ENCODE measurements at places on chromosomes 12 and 14.

GRCh38 chr12:2691006-2691344 is 103.8 kb upstream of the FKBP4 start:
- peak overlapping the region; percentile 62 for H3K27ac ChIP-seq
- peak overlapping the region; percentile 73 for H3K4me3 ChIP-seq
- H3K27me3 ChIP-seq, result no peaks in the 10 kb centered on the region
- peaks cover 34% of the 10 kb centered on the region for H3K4me1 ChIP-seq

DNA sequence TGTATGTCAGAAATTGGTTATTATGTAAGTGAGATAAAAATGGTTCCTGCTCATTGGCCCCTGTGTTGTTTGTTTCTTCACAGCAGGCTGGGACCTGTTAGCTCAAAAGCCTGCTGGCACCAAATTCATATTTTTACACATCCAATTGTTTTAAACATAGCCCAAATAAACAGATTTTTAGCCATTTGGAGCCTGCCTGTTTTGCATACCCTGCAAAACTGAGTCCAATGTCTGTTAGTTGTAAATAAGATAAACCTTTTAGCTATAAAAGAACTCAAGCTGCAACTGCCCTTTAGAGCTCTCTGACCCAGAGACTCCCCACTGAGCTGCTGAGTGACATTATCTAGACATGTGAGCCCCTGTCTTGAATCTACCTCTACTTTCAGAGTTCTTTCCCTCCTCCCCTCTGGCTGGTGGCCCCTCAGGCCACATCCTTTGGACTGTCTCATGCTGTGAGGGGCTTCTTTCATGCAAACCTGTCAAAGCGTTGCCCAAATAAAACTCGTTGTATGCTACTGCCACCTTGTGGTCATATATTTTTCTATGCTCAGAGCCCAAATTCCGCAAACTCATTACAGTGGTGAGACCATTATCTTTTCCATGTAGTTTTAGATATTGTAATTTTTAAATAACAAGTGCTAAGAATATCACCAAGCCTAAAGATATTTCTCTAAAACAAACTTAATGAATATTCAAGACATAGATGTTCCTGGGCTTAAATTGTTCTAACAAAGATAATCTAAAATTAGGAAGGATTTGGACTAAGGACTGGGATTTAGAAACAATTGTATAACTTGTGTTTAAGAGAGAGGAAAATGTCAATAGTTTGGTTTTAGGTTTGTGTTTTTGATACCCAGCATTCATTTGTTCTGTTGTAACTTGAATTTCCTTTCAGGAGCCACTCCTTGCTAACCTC is 337.9 kb downstream of the AACS start:
- no peak for DNase-seq
- H3K36me3 ChIP-seq, result no peaks in the 10 kb centered on the region
- no peaks in the 10 kb centered on the region for H3K27me3 ChIP-seq
- H3K4me1 ChIP-seq, result no peaks in the 10 kb centered on the region

GRCh38 chr14:31360919-31361662 is 59.3 kb downstream of the HEATR5A start:
- no peak overlapping the region for H3K27ac ChIP-seq
- H3K4me3 ChIP-seq, result no peak overlapping the region
- no peaks in the 10 kb centered on the region for H3K27me3 ChIP-seq
- no peak for DNase-seq
- H3K36me3 ChIP-seq, result peaks cover 9% of the 10 kb centered on the region
- H3K4me1 ChIP-seq, result peaks cover 2% of the 10 kb centered on the region

GRCh38 chr14:30656190-30656632 is 34.1 kb downstream of the SCFD1 start:
- no peak overlapping the region for H3K27ac ChIP-seq
- peak; percentile 40 for DNase-seq
- no peak overlapping the region for H3K4me3 ChIP-seq
- H3K36me3 ChIP-seq, result peaks cover 26% of the 10 kb centered on the region
- H3K27me3 ChIP-seq, result no peaks in the 10 kb centered on the region

- no peak overlapping the region for H3K27ac ChIP-seq
- no peaks in the 10 kb centered on the region for H3K4me1 ChIP-seq
- DNase-seq, result no peak
Observed at GRCh38 chr12:117124421-117125271, 25.4 kb upstream of the TESC start.

DNA sequence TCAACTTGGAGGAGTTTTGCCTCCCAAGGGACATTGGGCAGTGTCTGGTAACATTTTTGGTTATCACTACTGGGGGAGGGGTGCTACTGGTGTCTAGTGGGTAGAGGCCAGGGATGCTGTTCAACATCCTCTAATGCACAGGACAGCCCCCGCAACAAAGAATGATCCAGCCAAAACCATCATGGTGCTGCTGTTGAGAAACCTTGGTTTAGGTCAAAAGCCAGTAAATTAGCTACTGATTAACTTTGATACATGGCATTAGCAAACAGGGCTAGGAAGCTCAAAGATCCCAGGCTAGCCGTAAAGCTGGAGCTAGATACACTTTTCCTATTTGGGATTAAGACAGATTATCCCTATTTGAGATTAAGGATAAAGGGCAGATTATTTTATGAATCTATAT is 8.8 kb downstream of the ALKBH2 start:
- H3K36me3 ChIP-seq, result peaks cover 43% of the 10 kb centered on the region
- no peak overlapping the region for H3K27ac ChIP-seq
- H3K27me3 ChIP-seq, result no peaks in the 10 kb centered on the region
- H3K4me3 ChIP-seq, result no peak overlapping the region

All from CD4-positive, alpha-beta memory T cell (primary cell).